ENCODE measurements at places on chromosomes 13 and 19.

- DNase-seq: no peak
Measured at GRCh38 chr19:38839816-38840582, 8.4 kb upstream of the ECH1 start.

GRCh38 chr19:38422438-38422837 lies 3.6 kb downstream of the RASGRP4 start:
- DNase-seq: no peak

DNA sequence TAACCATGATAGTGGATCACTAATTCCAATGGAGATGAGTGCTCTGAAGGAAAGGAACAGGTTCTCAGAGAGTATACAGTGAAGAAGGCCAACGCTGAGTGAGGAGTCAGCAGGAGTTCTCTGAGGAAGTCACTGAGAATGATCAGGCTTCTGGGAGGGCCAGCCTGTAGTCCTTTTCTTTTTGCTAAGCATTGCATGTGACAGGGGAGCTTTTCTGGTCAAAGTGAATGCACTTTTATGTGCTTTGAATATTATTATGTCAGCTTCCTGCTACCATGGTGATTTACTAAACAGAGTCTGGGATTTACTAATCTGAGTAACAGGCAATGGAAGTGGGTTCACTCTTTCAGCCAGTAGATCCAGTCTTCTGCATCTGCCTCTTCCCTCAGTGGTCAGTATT lies 81.1 kb upstream of the SERP2 start:
- no peak for DNase-seq

GRCh38 chr13:105220881-105221280 lies 1314.6 kb downstream of the EFNB2 start:
- DNase-seq: no peak

- no peak for DNase-seq
Measured at GRCh38 chr19:49507803-49508494, 4.5 kb upstream of the FCGRT start.

DNA sequence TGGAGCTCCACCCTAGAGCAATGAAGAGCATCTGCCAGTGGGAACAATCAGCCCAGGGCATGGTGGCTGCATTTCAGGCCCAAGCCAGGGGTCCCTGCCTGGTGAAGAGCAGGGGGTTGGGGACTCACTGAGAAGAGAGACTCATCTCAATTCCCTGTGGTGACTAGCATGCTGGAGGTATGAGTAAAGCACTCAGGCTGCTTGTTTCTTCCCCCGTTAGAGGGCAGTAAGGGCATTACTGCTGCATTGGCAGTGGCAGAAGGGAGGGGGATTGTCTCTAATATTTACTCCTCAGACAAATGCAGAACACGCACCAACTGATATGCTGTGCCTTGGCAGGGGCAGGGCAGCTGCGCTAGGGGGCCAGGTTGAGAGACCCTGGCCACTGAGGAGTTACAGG lies 329.1 kb downstream of the SLITRK5 start:
- DNase-seq: no peak

GRCh38 chr19:53537121-53537520 lies 824 bp upstream of the ZNF331 start:
- no peak for DNase-seq

DNA sequence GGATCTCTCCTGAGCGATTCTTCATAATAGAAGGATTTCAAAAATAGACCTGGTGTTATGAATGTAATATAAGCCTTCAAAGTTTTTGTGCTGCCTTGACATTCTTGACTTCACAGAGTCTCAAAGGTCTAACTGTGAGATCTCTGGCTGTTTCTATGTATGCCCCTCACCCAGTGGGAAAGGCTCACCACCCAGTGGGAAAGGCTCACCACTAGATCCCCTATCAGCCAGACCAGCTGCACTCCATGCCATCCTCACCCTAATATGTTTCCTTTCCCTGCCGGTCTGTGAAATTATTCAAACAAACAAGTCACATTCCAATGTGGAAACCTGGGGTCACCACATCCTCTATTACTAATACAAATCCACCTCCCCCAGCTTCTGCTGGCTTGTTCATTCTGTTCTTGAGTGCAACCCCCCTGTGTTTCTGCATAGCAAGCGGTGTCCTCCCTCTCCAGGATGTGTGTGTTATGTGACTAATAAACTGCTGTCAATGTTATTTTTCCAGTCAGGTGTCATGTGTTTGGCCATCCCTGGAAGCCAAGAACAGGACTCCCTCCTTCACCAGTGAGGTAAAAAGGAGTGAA lies 13.8 kb upstream of the SLITRK1 start:
- DNase-seq: no peak

- no peak for DNase-seq
Measured at GRCh38 chr13:106383791-106384190, 151.7 kb downstream of the EFNB2 start.

DNA sequence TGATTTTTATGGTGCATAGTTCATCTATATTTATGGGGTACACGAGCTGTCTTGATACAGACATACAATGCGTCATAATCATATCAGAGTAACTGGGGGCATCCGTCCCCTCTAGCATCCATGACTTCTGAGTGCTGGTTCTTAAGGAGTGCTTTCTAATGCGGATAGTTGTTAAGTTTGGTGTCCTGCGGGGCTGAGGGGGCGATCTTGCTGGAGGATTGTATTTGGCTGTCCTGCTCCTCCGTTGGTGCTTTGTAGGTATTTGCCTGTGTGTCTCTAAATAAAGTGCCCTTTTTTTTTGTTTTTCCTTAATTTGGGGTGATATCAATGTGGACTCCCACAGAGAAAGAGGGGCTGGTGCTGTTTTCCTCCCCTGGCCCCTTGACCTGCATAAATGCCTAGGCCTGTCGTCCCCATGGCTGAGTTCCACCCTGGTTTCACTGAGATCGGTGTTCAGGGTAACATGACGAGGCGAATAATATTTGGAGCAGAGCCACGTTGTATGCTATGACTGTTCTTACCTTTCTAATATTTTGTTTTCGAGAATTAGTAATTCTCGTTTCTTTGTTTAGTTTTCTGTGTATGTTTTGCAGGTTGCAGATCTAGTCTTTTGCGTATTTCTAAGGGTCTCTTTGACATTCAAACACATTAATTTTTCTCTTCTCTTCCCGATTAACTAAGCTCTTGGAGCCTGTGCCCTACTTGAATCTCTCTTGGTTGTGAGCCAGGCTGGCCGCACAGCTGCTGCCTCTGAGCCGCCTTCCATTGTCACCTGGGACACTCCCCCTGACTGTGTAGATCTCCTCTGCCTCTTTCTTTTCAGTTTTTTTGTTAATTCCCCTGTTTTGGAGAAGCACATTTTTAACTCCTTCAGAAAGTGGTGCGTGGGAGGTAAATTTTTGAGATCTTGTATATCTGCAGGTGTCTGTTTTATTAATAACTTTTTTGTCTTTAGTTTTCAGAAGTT lies 100.3 kb downstream of the ARHGEF7 start:
- DNase-seq: no peak

GRCh38 chr13:27657724-27658123 lies 36.0 kb downstream of the POLR1D start:
- no peak for DNase-seq

GRCh38 chr13:76848596-76848995 lies 37.6 kb downstream of the KCTD12 start:
- DNase-seq: no peak

GRCh38 chr19:10762656-10763055 lies 44.8 kb downstream of the DNM2 start:
- no peak for DNase-seq

GRCh38 chr19:42272989-42273406 lies 3.9 kb downstream of the CIC start:
- DNase-seq: no peak

- no peak for DNase-seq
Measured at GRCh38 chr13:100306030-100306429, 217.1 kb downstream of the PCCA start.

DNA sequence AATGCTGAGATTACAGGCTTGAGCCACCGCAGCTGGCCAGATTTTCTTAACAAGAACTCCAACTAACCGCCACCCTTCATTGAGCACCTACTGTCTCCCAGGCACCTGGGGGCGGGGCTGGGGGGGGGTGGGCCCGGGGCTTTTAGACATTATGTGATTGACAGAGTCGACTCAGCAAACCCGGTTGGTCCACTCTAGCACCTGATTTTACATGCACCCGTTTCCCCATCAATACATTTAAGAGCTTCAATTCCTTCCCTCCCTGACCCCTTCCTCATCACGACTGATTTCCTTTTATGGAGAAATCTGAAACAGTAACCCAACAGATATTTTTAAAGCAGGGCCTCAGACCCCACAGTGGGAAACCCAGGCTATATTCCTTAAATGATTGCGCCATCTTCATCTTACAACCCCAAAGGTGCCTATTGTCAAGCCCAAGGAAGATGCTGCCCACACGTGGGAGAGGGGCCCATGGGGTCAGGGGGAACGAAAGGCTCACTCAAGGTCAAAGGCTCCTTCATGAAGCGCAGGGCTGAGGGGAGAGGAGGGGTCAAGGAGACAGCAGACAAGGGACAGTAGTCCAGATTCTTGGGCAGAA lies 1.8 kb downstream of the INSR start:
- DNase-seq: no peak

- DNase-seq: peak; percentile 37
Measured at GRCh38 chr19:58355908-58356765, 2.8 kb upstream of the A1BG start.

GRCh38 chr13:78102121-78102677 lies 183.6 kb upstream of the EDNRB start:
- DNase-seq: no peak

DNA sequence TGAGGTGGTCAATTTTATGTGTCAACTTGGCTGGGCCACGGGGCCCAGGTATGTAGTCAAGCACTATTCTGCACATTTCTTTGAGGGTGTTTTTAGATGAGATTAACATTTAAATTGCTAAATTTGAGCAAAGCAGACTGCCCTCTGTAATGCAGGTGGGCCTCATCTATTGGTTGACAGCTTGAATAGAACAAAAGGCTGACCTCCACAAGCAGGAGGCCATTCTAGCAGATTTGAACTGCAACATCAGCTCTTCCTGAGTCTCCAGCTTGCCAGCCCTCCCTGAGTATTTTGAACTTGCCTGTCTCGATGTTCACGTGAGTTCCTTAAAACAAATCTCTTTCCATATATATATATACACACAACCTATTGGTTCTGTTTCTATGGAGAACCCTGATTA lies 134.8 kb downstream of the DCLK1 start:
- no peak for DNase-seq

DNA sequence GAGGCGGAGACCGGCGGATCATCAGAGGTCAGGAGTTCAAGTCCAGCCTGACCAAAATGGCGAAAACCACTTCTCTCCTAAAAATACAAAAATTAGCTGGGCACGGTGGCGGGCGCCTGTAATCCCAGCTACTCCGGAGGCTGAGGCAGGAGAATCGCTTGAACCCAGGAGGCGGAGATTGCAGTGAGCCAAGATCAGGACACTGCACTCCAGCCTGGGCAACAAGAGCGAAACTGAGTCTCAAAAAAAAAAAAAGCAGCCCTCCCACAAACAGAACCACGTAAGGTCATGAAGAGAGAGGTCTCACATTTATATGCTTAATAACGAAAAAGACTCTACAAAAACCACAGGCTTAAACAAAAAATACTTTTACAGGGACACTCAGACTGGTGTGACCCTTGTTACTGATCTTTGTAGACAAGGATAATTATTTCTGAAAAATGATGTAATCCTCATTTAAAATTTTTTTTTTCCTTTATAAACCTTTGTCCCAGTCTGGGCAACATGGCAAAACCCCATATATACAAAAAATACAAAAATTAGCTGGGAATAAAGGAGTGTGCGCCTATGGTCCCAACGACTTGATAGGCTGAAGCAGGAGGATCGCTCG lies 909 bp upstream of the ZNF77 start:
- no peak for DNase-seq

- DNase-seq: no peak
Measured at GRCh38 chr19:47614021-47614295, 5.0 kb downstream of the BICRA start.

DNA sequence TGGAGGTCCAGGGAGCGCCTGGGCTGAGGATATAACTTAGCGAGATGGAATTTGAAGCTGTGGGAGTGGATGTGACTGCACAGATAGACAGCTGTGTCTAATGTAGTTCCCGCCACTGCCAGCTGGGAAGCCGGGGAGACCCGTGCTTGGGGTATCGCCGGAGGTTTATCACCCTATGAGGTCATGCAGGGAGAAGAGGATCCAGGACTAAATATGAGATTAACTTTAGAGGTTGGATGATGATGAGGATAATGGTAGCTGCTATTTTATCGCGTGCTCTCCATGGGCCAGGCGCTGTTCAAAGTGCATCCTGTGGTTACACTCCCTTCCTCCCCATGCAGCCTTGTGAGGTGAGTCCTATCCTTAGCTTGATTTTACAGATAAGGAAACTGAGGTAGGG lies 19.9 kb downstream of the SSC5D start:
- no peak for DNase-seq

GRCh38 chr13:36163809-36164308 lies 32.7 kb upstream of the DCLK1 start:
- no peak for DNase-seq

GRCh38 chr19:47534628-47535027 lies 19.8 kb upstream of the NAPA start:
- DNase-seq: no peak

GRCh38 chr13:50928102-50928501 lies 18.5 kb downstream of the RNASEH2B start:
- no peak for DNase-seq

- DNase-seq: peak; percentile 4
Measured at GRCh38 chr13:42574435-42575311, 721 bp downstream of the TNFSF11 start.

- DNase-seq: no peak
Measured at GRCh38 chr13:54647275-54647674, 1618.7 kb downstream of the OLFM4 start.

GRCh38 chr13:44322928-44323327 lies 50.7 kb upstream of the SERP2 start:
- no peak for DNase-seq

GRCh38 chr13:38998739-38999138 lies 8.1 kb upstream of the STOML3 start:
- no peak for DNase-seq

DNA sequence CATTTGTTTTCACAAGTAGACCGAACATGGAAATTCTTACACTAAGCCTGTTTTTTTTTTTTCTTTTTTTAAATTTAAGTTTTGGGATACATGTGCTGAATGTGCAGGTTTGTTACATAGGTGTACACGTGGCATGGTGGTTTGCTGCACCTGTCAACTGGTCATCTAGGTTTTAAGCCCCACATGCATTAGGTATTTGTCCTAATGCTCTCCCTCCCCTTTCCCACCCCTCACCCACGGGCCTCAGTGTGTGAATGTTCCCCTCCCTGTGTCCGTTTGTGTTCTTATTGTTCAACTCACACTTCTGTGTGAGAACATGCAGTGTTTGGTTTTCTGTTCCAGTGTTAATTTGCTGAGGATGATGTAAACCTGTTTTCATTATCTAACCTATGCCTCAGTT lies 2.6 kb downstream of the NLRP4 start:
- no peak for DNase-seq

- DNase-seq: no peak
Measured at GRCh38 chr19:41166944-41167804, 25.8 kb upstream of the CYP2S1 start.

Measured in activated naive CD4-positive, alpha-beta T cell (primary cell).